Motor neuron (in vitro differentiated cells): ENCODE measurements at places on chromosomes 5 and 9. TPM values are rescaled to one million over a fixed set of nuclear protein-coding genes. Genes with fewer than 3 reads are reported as not detected.

SLC6A19 gene
- 0.05 and 0.16 TPM in 2 replicates for total RNA-seq

GRCh38 chr5:159187719-159188118, 21.6 kb downstream of the RNF145 start:
- no peak for ATAC-seq

PCDHGC4 gene
- 6.2 and 6.4 TPM in 2 replicates for total RNA-seq

DNA sequence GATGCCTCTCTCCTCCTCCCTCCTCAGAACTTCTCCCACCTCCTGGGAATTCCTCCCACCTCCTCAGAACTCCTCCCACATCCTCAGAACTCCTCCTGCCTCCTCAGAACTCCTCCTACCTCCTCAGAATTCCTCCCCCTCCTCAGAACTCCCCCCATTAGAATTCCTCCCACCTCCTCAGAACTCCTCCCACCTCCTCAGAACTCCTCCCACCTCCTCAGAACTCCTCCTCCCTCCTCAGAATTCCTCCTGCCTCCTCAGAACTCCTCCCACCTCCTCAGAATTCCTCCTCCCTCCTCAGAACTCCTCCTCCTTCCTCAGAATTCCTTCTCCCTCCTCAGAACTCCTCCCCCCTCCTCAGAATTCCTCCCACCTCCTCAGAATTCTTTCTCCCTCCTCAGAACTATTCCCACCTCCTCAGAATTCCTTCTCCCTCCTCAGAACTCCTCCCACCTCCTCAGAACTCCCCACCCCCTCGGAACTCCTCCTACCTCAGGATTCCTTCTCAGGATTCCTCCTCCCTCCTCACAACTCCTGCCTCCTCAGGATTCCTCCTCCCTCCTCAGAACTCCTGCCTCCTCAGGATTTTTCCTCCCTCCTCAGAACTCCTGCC, 23.9 kb downstream of the SLC46A2 start:
- peak; percentile 23 for ATAC-seq

DNA sequence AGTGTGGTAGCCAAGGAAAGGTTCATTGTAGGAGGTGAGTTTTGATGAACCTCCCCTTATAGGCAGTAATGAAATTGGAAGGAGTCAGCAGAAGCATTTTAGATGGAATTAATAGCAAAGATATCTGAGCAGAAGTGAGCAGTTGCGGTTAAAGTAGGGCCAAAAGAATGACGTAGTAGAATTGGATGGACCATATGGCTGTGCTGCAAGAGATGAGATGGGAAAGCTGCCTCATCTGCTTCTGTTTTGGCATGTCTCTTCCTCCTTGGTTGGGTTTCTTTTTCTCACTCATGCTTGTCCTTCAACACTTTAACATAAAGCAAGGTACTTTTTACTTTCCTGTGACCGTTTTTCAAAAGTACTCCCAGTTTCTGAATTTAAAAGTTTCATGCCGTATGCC, 55.8 kb downstream of the AQP7 start:
- no peak for ATAC-seq

DNA sequence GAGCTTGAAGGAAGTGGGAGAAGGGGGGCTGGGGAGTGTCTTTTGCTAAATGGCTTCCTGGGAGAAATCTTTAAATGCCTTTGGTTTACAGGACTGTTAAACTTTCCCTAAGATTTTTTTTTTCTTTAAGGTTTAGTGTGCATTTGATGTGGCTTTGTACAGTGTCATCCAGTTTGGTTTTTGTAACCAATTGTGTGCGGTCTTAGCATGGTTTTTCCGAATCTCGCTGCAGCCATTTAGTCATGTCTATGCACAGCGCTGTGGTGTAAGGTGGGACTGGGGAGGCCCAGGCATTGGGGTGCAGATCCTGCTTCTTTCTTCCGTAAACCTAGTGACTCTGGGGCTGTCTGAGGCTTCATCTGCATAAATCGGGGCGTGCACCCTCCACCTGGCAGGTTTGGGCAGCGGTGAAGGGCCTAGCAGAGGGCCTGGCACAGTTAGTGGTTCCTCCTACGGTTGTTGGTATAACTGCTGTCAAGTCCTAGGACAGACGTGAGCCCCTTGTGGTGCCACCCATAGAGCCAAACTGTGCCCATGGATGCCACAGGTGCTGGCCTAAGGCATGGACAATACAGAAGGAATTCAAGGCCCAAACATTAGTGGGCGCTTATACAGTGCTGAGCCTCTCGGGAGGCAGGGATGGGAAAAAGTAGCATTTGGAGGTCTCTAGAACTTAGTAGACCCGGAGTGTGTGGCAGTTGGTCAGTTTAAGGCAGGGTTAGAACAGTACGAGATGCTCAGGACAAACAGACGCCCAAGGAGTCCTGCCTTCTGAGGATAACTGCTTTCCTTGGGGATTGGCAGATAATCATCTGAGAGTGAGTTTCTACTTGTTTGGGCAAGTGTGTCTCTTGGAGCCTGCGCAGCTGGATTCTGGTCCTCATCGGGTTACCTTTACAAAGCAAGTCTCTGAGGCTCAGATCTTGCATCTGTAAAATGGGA, 1.5 kb downstream of the PRRC2B start:
- no peak for ATAC-seq

ECSCR gene
- total RNA-seq = not detected in 2 replicates

DNA sequence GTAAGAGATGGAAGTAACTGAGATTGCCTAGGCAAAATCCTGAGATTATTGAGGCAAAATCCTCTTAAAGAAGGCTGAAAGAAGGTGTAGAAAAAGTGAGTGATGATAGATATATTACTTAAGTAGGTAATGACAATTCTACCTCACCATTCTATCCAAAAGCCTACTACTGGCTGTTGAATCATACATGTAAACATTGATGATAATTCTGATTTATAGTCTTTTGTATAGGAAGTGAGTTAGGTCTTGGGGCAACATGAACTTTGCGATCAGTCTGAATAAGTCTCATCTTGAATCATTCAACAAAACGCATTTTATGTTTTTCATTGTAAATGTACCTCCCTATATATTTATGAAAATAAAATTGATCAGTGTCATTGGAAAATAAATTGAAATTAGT, 99.6 kb downstream of the PARP8 start:
- ATAC-seq = no peak
